NB4 (cell line): ENCODE measurements at places on chromosomes 2 and 18.

DNA sequence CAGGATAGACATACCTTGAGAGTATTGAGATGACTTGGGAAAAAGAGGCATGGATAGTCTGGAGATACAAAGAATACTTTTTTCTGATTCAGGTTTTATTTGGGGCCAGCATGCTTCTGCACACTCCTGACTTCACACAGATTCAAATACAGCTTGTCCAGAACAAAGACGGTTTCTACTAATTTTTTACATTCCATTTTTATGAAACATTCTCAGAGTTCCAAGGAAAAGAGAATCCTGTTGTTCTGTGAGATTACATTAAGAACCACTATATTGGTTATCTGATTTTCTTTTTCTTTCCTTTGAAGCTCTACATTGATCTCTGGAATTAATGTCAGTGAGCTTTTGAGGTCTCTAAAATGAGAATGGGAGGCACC, 41.0 kb downstream of the PTPRM start:
- no peak for DNase-seq

GRCh38 chr2:240212425-240213225, 72.2 kb upstream of the OTOS start:
- no peak for DNase-seq

DNA sequence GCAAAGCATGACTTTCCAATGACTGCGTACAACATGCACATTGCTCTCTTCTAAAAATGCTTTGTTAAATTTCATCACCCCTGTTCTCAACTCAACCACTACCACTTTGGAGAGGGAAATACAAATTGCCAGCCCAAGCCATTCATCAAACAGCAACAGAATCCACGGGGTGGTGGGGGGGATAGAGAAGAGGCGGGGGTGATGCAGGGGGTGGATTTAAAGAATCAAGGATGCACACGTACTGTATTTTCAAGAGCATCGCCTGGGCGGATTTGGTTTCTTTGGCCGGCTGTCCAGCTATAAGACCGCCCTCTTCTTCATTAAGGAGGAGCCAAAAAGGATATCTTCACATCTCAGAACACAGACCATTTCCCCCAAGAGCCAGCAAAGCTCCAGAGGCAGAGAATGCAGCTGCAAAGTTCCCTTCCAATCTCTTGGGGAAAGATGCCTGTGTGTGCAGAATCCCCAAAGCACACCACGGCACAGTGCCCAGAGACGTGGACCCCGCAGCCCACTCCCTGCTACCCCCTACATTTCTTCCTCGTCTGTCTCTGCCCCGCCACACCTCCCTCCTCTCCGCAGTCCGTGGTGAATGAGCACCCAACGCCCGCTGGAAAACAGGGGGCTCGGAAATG, 977 bp downstream of the SLC8A1 start:
- peak; percentile 13 for DNase-seq

DNA sequence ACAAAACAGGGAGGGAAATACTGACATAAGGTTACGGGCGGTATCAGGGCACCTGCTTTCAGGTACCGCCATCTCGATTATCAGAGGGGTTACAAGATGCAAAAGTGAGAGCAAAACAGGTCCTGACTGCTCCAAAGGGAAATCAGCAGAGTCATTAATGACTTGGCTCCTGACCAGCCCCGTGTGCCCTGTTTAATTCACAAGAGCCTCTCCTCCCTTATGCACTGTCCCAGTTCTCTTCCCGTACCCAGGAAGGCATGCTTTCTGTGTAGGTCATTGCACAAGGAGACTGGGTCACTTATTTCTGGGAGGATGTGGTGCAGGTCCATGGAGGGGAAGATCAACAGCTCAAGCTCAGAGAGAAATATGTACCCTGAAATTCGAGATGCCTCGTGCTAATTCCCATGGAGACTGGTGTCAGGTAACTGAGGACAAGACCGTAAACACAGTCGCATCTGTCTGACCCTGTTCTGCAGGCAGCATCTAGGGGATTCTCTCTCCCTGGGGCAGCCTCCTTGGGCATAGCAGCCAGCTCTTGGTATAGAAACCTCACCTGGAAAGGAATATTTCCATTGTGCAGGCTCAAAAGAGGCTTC, 79.9 kb downstream of the HNRNPLL start:
- no peak for DNase-seq

GRCh38 chr18:7982216-7982615, 415.1 kb downstream of the PTPRM start:
- no peak for DNase-seq

DNA sequence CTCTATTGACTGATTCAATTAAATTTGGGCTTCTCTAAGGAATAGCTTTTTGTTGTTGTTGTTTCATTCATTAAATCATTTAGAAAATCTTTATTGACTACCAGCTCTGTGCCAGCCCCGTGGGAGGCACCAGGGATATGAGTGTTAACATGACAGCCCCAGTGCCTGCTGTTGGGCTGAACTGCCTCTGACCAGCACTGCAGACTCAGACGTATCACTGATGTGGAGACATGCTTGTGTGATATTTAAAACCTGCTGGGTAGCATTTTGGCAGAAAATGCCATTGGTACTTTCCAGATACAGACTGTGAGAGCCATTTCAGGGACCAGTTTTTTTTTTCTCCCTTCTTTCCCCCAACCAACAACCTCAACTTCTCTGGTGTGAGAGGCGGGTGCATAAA, 38.6 kb upstream of the KCNF1 start:
- DNase-seq, result no peak

DNA sequence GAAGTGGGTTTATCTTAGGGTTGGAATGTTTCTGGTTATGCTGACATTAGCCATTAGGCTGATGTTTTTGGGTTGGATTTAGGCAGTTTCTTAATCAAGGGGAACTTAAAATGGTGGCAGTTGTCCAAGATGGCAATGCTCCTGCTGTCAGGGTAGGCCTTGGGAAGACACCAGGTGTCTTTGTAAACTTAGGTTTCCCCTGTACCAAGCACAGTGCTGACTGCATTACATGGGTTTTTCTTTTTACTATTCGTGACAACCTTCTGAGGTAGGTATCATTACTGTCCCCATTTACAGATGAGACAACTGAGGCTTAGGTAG, 528 bp upstream of the ATG16L1 start:
- no peak for DNase-seq

DNA sequence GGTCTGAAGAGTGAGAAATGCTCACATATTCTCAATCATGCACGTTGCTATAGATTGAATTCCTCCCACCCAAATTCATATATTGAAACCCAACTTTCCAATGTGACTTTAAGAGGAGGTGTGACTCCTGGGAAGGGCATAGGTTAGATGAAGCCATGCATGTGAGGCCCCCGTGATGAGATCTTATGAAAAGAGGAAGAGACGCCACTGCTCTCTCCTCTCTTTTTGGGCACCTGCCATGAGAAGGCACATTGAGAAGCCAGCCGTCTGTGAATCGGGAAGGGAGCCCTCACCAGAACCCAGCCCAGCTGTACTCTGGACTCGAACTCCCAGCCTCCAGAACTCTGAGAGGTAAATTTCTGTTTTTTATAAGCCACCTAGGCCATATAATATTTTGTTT, 842.6 kb upstream of the SALL3 start:
- DNase-seq, result no peak

DNA sequence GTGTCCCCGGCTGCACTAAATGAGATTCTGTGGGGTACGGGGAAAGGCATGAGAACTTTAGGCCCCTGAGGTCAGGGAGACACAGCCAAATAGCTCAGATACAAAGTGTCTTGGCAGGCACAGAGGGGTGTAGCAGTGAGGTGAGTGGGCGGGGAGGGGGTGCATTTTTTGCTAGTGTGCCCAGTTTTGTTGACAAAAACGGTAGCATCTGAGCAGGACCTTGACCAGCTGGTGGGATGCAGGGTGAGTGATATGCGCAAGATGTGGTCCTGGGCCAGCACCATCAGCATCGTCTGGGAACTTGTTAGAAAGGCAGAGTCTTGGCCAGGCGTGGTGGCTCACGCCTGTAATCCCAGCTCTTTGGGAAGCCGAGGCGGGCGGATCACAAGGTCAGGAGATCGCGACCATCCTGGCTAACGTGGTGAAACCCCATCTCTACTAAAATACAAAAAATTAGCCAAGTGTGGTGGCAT, 127.3 kb upstream of the LGALSL start:
- no peak for DNase-seq

- DNase-seq, result peak; percentile 95
Measured at GRCh38 chr2:181457741-181458425, 697 bp downstream of the ITGA4 start.

- no peak for DNase-seq
Measured at GRCh38 chr2:64295326-64296139, 151.3 kb upstream of the PELI1 start.

DNA sequence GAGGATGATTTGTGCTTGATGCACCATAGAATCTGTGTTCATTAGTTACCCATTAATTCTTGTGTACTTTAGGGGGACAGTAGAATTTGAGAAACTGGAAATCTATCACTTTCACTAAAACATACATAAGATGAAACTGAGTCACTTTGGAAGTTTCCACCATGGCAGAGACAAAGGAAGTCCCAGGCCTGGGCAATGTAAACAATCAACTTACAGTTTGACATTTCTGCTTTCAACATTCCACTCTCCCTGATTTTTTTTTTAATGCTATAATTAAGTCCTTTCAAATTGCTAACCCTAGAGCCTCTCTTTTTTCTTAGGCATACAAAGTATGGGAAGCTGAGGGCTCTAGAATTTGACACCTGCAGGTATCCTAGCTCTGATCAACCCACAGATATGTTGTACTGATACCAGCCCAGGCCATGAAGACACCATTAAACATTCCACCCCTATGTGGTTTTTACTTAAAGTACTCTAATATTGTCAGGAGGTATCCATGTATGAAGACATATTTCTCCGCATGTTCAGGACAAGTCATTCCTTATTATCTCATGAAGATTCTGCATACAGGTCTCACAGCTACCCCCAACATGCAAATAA, 88.5 kb upstream of the GLS start:
- DNase-seq, result no peak

- DNase-seq, result peak; percentile 99
Measured at GRCh38 chr2:207166039-207166348, 246 bp upstream of the KLF7 start.

GRCh38 chr2:85635636-85636035, 19.6 kb downstream of the USP39 start:
- no peak for DNase-seq

GRCh38 chr2:219643788-219644398, 16.5 kb downstream of the SLC4A3 start:
- no peak for DNase-seq

GRCh38 chr2:18837240-18837639, 247.9 kb upstream of the NT5C1B start:
- DNase-seq, result no peak

DNA sequence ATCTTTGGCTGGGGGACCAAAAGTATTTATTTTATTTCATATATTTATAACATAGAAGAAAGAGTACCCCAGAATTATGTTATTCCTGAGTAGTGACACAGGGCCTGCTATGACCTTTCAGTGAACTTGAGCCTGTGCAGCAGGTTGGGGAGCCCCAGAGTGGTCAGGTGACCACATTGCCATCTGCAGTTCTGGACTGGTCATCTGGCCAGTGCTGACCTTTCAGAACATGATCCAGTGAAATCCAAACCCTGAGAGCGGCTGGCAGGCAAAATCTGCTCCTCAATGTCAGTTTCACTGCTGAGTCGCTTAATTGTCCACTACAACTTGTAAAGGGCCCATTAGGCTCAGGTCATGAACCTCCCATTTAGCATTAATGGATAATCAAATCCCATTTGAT, 336.7 kb upstream of the KCNH7 start:
- no peak for DNase-seq

- peak; percentile 35 for DNase-seq
Measured at GRCh38 chr2:126359494-126359893, 296.5 kb upstream of the GYPC start.

GRCh38 chr2:122481244-122481622, 725.8 kb downstream of the TSN start:
- DNase-seq, result no peak

DNA sequence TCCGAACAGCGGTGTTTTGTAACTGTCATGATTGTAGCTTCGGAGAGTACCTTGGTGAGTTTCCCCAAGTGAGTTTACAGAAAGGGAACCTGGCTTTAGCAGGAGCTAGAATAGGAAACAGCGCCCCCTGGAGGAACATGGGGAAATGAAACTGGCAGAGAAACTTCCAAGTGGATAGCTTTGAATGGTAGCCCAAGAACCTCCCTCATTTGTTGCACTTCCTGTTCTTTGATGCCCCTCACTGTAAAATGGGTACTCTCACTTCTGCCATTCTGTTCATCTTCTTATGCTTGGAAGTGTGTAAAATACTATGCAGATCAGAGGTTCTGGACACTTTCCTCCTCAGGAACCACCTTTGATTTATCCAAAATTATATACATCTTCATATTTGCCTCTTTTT, 36.2 kb downstream of the CHST10 start:
- DNase-seq, result peak; percentile 92

DNA sequence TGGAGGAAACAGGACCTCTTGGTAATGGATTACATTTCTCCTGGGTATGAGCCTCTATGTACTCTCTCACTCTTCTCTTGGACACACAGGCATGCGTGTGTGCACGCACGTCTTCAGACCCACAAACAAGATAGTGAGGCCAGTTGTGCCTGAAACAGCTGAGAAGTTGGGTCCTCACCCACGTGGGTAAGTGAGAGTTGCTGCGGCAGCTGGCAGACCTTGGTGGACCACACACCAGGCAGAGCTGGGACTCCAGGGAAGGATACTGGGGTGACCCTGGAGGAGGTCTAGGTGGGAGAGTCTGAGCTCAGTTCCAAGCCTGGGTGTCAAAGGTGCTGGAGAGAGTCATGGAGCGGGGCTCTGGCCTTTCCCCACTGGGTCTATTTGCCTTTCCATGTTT, 194.3 kb downstream of the HAUS1 start:
- no peak for DNase-seq

GRCh38 chr18:78607784-78608183, 371.8 kb upstream of the SALL3 start:
- DNase-seq, result no peak

- no peak for DNase-seq
Measured at GRCh38 chr2:84212611-84213314, 246.3 kb downstream of the SUCLG1 start.

DNA sequence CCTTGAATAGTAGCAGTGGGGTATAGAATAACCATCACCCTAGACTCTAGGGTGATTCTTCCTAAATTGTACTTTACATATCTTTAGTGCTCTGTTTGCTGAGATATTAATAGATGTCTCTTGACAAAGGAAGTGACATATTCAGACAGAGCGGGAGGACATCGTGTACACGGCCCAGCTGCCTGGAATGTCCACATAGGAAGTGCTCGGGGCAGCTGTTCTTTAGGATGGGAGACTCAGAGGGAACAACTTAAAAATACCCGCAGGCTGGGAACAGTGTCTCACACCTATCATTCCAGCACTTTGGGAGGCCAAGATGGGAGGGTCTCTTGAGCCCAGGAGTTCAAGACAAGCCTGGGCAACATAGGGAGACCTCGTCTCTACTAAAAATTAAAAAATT, 206.1 kb downstream of the FAM210A start:
- DNase-seq, result no peak

GRCh38 chr2:185284696-185285095, 453.9 kb upstream of the FSIP2 start:
- DNase-seq, result no peak

- no peak for DNase-seq
Measured at GRCh38 chr2:231527955-231528635, 2.1 kb downstream of the NMUR1 start.

GRCh38 chr18:58557008-58557435, 71.9 kb downstream of the ALPK2 start:
- DNase-seq, result no peak
